ENCODE measurements at places on chromosomes 5 and 9.

DNA sequence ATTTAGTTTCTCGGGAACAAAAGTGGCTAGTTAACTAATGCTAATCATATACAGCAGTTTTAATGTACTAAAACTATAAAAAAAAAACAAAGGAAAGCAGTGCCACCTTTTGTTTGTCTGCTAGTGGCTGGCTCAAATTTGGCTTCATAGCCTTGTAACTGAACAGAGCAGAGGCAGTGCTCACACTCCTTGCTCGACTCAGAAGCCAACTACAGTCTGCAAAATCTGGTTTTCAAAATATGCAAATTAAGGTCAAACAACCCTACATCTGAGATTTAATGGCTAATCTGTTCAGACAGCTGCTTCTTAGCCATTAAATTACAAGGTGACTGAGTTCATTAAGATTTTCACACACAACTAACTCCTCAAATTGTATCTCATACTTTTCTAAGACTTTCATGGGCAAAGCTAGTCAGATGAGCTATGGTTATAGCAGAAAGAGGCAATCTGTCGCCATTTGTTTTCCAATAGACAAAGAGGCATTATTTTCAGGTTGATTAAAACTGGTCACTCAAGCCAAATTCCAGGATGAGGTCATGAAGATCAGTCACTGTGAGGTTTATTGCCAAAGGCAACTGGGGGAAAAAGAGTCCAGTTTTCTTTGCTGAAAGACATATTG is 56.8 kb upstream of the EPB41L4A start:
- DNase-seq, result no peak

DNA sequence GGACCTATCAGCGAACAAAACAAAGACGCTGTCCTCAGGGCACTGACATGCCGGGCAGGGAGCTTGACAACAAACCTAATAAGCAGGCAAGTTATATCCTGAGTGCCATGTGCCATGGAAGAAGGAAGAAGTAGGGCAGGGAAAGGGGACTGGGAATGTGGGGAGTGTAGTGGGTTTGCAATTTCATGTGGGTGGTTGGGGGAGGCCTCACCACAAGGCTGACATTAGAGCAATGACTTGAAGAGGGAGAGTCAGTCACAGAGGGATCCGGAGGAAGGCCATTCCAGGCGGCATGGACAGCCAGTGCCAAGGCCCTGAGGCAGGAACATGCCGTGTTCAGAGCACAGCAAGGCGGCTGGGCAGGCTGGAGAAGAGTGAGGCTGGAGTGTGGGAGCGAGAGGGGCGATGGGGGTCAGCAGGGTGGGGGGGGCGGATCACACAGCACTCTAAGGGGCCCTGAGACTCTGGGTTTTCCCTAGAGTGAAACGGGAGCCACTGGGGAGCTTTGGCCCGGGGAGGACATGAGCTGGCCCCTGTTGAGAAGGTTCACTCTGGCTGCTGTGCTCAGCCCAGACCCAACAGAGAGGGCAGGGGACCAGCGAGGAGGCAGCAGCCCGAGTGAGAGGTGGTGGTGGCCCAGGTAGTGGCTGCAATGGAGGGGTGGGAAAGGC is 86.3 kb downstream of the STK10 start:
- DNase-seq, result no peak

DNA sequence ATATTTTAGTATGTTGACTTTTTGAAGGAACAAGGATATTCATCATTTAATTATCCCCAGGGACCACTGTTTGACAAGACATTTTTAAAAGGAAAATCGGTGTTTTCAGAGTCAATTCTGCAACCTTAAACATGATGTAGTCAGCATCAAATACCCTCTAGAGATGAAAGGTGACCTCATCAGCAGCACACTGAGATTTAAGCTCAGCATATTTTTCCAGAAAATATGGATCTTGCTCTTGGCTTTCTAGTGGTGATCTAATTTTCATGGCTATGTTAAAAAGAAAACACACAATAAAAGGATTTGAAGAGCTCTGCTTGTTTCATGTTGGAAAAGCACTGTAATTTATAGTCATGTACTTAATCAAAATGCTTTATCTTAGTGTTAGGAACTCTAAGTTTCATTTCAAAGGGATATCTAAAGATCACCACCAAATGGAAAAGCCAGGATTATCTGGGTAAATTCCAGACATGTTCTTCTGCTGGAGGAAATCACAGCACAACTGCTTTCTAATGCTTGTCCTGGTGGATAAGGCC is 487.2 kb downstream of the ENC1 start:
- DNase-seq, result no peak

- no peak for DNase-seq
Observed at GRCh38 chr5:80672140-80672736, 17.5 kb upstream of the DHFR start.

GRCh38 chr5:53288511-53288910 is 179.0 kb upstream of the MOCS2 start:
- DNase-seq, result no peak
